Right kidney (tissue), 9 donors: ENCODE measurements at places on chromosomes 3 and 15.
A peak's percentile ranks its signal among the peaks of the same experiment; 100 is the strongest.

GRCh38 chr15:94306700-94307650, 75.6 kb downstream of the MCTP2 start:
- no peak for DNase-seq

- no peak for DNase-seq
These were observed 197.0 kb upstream of the CFAP20DC start for GRCh38 chr3:59246719-59247401.

DNA sequence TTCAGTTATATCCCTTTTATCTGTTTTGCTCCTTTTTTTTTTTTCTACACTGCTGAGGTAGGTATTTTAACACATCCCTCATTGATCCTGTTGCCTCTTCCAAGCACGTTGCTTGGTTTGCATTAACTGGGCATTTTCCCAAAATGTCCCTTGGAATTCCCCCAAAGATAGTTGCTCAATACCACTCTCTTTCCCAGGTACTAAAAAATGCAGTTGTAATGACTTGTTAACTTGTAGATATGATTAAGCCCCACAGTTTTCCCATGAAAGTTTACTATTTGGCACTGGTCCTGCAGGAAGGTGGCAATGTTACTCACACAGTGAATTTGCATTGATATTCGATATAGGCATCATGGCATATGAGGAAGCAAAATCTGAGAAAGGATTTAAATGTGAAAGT, 67.1 kb downstream of the GRM7 start:
- DNase-seq = no peak

DNA sequence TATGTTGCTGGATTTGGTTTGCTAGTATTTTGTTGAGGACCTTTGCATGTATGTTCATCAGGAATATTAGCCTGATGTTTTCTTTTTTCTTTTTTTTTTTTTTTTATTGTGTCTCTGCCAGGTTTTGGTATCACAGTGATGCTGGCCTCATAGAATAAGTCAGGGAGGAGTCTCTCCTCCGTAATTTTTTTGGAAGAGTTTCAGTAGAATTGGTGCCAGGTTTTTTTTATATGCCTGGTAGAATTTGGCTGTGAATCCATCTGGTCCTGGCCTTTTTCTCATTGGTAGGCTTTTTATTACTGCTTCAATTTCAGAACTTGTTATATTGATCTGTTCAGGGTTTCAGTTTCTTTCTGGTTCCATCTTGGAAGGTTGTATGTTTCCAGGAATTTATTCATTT, 165.8 kb downstream of the VPS8 start:
- DNase-seq = no peak

GRCh38 chr3:69364354-69364753, 21.5 kb downstream of the FRMD4B start:
- no peak for DNase-seq

DNA sequence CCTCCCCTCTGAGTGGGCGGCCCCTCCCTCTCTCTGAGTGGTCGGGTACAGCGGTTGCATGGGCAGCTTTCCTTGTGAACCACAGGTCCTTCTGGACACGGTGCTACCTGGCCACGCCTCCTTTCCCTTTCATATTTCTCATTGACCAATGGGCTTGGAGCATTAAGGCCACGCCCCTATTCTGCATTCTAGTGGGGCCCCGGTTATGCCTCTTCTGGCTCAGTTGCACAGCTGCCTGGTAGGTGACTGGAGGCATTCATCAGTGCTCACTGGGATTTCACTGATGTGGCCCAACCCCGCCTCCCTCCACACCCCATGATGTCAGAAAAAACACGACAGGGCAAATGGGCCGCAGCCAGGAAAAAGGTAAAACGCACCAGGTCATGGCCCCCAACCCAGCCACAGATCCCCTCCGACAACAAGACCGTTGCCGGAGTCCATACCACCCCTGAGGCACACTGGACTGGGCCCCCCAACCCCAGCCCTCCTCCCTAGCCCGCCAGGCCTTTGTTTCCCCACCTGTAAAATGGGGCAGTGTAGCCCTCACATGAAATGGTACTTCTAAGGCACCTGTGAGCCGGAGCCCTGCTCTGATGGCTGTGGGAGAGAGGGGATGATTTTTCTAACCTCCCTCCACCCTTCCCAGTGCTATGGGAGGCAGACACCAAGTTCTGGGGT, 26.3 kb downstream of the NGRN start:
- no peak for DNase-seq

GRCh38 chr3:101466465-101467309, 46.3 kb downstream of the SENP7 start:
- peak; percentile 15 for DNase-seq

- no peak for DNase-seq
These were observed 80.8 kb downstream of the ISG20 start for GRCh38 chr15:88719654-88720053.

- DNase-seq = no peak
These were observed 122.2 kb downstream of the KLHL25 start for GRCh38 chr15:85672332-85673084.

- no peak for DNase-seq
These were observed 58.2 kb upstream of the LIMD1 start for GRCh38 chr3:45536316-45536715.

DNA sequence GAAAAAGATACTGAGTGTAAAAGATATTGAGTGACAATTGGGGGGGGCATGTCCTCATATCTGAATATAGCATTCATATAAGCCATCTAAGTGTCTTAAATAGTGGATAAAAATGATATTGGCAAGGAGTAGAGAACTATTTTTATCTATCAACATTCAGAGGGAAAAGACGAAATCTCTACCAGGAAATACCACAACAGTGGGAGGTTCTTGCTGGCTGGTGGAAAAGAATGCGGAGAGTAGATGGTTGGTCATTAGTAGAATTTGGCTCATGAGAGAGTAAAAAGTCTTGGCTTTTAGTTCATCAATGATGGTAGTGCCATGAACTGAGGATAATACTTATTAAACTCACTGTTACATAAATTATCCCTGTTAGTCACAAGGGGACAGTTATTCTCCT, 4.8 kb upstream of the TCF12 start:
- no peak for DNase-seq

GRCh38 chr3:173065543-173065981, 75.5 kb downstream of the SPATA16 start:
- no peak for DNase-seq

DNA sequence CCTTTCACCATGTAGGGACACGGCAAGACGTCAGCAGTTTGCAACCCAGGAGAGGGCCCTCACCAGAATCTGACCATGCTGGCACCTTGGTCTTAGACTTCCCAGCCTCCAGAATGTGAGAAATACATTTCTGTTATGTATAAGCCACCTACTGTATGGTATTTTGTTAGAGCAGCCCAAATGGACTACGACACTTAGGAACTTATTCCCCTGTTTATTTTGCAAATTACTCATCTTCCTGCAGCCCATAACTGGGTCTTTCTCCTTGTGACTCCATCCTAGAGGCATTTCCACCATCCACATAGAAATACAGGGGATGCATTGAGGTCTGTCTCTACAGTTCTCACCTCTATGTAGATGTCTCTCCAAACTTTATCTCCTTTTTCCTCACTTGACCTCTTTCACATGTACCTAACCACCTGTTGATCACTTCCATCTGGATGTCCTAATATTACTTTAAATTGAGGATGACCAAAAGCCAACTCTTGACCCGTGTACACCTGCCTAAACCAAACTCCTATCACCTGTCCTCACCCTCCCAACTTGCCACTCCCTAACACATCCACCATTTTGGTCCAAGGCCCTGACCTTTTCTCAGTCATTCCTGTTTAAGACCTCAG, 406.0 kb upstream of the WNT5A start:
- DNase-seq = no peak

DNA sequence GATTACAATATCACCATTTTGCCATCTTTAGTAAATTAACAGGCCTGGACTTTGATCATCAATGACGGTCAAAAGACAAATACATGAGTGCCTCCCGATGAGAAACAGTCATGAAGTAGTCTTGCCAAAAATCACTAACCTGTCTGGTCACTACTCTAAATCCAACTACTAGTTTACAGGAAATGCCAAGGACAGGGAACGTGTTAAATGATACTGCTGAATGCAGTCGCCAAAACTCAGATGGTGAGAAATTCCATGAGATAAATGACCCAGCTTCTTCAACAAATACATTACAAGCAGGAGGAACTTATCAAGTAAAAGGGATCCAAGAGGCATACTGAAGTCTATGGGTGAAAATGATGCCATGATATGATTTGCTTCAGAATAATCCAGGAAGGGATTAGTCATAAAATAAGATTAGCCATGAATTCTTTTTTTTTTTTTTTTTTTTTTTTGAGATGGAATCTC, 35.8 kb upstream of the ATP13A3 start:
- no peak for DNase-seq

- DNase-seq = no peak
These were observed 244.4 kb downstream of the UACA start for GRCh38 chr15:70519004-70519365.

- DNase-seq = no peak
These were observed 527.4 kb downstream of the SI start for GRCh38 chr3:164550857-164551256.

GRCh38 chr3:68482565-68482964, 449.8 kb downstream of the TAFA4 start:
- no peak for DNase-seq

- no peak for DNase-seq
These were observed 127.1 kb downstream of the ASB7 start for GRCh38 chr15:100729461-100729860.

- DNase-seq = no peak
These were observed 143.5 kb downstream of the GSK3B start for GRCh38 chr3:119950666-119951325.

- no peak for DNase-seq
These were observed 105.0 kb downstream of the MYLK start for GRCh38 chr3:123778991-123779622.

GRCh38 chr3:124322966-124323365, 331.0 kb upstream of the ROPN1 start:
- no peak for DNase-seq

DNA sequence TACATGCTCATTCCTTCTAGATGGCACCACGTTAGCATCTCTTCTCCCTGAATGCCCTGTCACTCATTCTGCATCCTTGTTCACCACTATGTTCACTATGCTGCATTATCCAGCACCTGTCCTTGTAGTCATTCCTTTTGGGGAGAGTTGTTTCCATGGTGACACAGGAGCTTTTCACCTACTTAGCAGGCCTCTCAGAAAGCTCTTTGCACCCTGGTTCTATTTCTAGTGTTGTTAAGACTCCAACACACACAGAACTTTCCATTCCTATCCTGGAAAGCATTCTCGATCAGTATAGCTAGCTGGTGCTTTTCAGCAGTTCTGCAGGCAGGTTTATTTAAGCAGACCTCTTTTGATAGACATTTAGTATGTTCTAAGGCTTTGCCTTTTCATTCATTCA, 6.7 kb upstream of the RPL14 start:
- no peak for DNase-seq

DNA sequence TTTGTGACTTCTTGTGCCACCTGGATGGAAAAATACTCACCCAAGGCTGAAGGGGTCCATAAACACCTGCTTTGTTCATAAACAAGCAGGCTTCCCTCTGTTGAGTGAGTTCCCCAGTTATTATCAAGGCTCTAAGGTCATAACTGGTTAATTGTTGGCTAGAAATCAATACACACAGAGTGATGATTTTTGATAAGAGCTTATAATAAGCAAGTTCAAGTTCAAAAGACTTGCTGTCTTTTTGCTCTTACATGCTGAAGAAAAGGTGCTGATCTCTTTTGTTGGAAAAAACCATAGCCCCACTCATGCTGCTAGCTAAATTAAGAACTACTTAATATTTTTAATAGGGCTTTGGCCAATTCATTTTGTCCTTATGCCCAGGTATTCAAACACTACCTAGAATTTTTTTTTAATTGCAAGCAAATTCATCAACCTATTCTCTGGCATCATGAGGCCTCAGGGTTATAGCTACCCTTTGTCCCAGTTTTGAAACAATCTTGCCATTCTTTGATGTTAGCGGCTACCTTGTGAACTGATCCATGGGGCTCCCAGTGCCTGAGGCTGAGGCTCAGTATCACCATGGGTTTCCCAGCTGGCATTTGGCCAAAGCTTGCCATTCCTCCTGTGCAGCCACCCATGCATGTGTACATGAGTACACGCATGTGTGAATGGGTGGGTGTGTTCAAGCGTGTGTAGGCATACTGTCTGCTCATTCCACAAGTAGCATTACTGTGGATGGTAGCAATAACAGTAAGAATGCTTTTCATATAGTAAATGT, 127.6 kb upstream of the LPP start:
- peak; percentile 44 for DNase-seq

DNA sequence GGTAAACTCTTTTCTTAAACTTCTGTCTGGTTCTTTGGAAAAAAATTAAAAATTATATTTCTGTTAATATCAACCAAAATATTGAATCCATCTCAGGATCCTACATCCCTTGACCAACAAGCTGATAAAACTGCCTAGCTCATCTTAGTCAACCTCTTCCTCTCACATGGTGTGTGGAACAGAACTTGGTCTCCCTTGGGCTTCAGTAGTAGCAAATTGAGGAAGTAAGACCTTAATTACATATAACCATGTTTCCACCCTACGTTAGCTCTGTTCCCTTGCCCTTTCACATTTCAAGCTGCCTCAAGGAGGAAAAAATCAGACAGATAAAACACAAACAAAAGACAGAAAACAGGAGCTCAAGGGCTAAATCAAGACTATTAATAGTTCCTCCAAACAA, 116.4 kb downstream of the GREM1 start:
- no peak for DNase-seq

- DNase-seq = peak; percentile 18
These were observed 73.7 kb upstream of the PROK2 start for GRCh38 chr3:71858503-71859122.

GRCh38 chr3:16490062-16490619, 23.4 kb downstream of the RFTN1 start:
- DNase-seq = no peak

GRCh38 chr15:68528626-68529290, 50.0 kb upstream of the CORO2B start:
- no peak for DNase-seq

GRCh38 chr15:45164914-45165313, 22.9 kb downstream of the SHF start:
- no peak for DNase-seq
